Activated CD4-positive, alpha-beta T cell treated with anti-CD3 and anti-CD28 coated beads, Interleukin-10, Interleukin-2, amounts not matched to agents 100 ng/mL and 50 ng/mL, durations not matched to agents 16 hours and 8 hours (primary cell): ENCODE measurements at places on chromosomes 3 and 15.

DNA sequence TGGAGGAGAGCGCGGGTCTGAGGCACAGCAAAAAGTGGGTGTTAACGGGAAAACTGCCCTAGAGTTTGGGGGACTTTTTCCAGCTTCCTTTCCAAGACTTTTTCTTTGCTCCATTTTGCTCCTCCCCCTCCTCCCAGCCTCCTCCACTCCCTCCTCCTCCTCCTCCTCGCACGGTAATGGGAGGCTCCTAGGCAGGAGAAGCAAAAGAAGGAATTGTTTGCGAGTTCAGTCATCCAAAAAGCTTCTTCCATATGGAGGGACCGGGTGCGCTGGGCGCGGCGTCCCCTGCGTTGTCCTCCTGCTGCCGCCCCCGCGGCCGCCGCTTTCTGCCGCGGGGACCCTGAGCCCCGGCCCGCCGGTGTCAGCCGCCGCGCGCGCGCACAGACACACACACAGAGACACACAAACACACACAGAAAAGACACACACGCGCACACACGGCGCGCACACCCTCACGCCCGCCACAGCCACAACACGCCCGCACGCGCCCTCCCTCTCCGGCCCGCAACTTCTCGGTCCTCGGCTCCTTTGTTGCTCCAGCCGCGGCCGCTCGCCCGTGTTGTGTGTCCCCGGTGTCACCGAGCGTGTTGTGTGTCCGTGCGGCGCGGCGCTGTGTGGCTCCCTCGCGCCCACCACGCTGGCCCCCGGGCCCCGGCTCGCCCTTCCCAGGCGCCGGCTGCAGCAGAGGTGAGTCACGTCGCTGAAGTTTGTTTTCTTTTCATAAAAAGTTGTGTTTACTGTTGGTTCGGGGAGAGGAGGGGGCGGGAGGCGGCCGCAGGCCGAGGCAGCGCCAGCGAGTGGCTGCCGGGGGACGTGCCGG lies at the start of gene BOC:
BOC (plus strand) TSS at position 228 of the 820 bp plus-strand sequence. CDS start 38,246 bp downstream, outside the sequence.
- DNase-seq = no peak

GRCh38 chr3:13487403-13487802 lies 7.3 kb downstream of the HDAC11 start:
- DNase-seq = no peak

DNA sequence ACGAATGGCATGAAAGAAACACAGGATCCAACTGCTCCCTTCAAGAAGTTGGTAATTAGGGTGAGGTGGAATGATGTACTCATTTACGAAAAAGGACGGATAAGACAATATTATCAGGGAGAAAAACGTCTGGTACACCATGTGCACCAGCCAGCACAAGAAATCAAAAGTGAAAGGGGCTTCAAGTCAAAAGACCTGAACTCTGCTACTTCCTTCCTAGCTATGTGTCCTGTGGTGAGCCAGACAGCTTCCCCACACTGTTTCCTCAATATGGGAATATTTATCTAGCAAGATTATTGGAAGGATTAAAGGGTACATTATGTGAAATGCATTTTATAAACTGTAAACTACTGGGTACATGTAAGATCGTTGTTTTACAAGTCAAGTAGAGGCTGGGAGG lies 33.9 kb downstream of the RAB27A start:
- no peak for DNase-seq

DNA sequence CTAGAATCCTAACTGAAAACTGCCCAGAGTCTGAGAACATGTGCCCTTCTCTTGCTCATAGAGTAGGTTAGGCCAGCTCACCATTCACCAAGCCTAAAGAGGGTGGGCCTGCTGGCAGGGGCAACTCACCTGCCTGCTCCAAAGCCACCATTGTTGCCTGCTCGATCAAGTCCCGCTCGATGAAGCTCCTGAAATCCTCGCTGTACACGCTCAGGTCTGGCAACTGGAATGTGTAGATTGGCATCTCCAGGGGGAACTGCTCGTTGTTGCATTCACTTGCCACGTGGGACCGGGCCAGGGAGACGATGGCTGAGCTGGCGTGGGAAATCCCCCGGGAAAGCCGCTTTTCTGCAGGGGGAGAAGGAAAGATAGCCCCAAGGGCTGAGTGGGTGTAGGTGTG lies 232.2 kb downstream of the KLF13 start:
- DNase-seq = no peak

DNA sequence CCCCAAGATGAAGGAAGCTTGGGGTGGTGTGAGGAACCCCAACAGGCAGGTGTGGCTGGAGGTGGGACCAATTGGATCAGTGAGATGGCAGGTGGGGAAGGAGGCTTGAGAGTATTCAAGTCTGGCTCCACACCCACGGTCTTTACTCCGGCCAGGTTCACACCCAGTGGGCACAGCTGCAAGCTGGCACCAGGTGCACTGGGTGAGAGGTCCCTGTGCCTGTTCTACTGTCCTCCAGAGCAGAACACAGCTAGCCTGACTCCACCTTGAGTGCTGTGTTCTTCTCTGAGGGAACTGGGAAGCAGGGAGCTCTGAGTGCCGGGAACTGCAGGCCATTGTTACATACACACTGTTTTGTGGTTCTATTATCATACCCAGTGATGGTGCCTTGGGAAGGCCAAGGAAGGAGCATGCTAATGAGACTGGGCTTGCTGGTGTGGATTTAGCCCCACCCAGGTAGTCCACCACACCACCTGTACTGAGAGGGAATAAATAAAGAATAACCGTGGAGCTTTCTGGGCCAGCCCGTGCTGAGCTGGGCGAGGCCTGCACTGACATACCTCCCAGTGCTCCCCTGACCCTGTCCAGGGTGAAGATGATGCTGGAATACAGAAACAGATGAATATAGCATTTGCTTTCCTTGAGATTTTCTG lies 93.4 kb downstream of the ABHD5 start:
- no peak for DNase-seq

- no peak for DNase-seq
These were observed 272.8 kb upstream of the RORA start for GRCh38 chr15:61501815-61502389.

GRCh38 chr3:100682854-100683760 lies 26.2 kb upstream of the TFG start:
- no peak for DNase-seq

DNA sequence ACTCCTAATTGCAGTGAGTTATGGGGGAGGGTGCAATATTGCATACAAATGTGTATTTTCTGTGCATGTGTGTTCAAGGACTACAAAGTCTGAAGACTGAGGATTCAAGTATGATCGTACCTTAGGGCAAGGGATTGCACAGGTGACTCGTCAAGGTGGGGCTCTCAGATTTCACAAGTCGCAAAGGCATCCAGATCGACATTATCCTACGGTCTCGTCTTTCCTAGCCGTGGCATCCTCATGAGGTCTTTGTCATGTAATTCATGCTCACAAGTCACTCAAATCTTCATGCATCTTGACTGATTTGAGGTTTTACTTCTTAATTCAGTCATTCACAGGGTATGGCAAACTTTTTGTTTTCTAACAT lies 191.4 kb upstream of the HES1 start:
- DNase-seq = no peak

- DNase-seq = no peak
These were observed 132.3 kb downstream of the LRRK1 start for GRCh38 chr15:101051291-101052030.

- DNase-seq = peak; percentile 68
These were observed 110.1 kb upstream of the LPP start for GRCh38 chr3:188043891-188044290.

DNA sequence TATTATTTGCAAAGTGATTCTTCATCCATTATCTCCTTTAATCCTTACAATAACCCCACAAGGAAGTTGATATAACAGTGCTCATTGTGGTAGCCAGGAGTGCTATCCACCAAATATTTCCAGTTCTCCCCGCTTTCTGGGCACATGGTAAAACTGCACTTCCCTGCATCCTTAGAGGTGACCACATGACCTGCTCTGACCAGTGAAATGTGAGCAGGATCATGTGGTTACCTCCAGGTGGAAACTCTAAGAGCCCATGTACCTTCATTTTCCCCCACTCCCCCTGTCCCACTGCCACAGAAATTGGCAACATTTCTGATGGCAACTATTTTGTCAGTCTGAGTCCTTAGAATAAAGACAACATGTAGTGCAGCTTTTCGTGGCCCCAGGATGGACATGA lies 89.7 kb downstream of the MRPL46 start:
- DNase-seq = no peak

- no peak for DNase-seq
These were observed 148.4 kb downstream of the USP13 start for GRCh38 chr3:179801263-179801662.

DNA sequence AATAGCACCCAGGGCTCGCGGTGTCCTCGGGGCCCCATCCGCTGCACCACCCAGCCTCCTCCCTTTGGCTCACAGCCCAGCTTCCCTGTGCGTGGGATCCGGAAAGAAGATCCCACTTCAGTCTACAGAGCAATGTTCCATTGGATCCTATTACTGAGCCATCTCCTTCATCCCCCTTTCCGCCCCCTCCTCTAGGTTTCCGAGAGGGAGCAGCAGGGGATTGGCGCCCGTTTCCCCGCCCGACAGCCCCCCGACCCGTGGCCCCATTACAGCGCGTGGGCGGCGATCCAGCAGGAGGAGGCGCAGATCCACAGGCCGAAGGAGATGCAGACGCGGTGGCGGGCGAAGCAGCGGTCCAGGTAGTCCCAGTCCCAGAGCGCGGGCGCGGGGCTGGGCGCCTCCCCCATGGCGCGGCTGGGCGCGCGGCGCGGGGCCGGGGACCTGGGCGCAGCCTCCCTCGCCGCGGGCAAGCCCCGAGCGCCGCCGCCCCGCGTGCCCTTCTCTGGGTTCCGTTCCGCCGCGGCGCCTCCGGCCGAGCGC lies 340 bp downstream of the TMEM44 start:
- no peak for DNase-seq

DNA sequence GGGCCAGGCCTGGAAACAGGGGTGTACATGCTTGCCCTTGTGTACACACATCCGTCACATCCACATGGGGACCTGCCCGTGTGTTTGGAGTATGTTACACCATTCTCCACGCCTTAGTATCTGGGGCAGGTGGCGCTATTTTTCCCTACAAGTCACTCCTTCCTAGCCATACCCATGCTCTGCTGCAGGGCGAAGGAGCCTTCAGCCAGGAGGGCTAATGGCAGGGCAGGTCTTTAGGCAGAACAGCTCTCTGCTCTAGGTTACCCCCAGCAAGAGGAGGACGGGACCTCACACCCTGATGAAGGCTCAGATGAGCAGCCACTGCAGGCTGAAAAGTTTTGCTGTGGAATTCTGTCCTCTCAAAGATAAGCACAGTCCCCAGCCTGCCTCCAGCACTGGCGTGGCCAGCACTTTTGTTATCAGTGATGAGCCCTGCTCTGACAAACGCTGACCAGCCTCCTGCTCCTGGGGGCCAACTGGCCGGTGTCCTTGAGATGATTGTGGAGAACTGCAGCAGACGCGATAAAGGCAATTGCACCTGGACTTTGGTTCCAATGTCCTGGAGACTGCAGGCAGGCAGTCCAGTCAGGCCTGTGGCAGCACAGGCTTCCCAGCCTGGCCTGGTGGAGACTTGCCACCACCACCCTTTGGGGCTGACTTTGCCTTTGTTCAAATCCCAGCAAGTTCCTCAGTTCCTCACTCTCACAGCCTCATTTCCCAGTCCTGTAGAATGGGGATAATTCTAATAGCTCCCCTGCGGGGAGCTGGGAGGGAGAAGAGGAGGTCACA lies 19.8 kb upstream of the PIGZ start:
- no peak for DNase-seq

- no peak for DNase-seq
These were observed 88.9 kb upstream of the OSBPL11 start for GRCh38 chr3:125684199-125684598.

- no peak for DNase-seq
These were observed 84.6 kb downstream of the CD47 start for GRCh38 chr3:108006077-108006771.

- no peak for DNase-seq
These were observed 350.8 kb downstream of the PTPRG start for GRCh38 chr3:61912158-61912557.

DNA sequence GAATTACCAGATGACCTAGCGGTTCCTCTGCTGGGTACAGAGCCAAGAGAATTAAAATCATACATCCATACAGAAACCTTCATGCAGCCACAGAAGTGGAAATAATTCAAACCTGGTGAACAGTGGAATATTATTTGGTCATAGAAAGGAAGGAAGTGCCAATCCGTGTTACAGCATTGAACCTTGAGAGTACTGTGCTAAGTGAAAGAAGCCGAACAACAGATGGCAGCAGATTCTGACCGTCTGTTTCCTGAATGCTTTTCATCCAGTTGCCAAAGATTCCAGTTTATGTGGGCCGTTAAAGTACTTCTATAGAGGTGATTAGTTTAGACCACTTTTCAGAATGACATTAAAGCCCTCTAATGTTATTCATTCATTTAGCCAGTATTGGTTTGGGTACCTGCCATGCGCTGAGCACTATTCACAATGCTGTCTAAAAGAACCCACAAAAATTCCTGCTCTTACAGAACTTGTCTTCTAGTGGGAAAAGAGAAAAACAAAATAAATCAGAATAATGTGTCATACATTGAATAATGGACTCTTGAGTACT lies 45.8 kb upstream of the SENP5 start:
- DNase-seq = no peak

DNA sequence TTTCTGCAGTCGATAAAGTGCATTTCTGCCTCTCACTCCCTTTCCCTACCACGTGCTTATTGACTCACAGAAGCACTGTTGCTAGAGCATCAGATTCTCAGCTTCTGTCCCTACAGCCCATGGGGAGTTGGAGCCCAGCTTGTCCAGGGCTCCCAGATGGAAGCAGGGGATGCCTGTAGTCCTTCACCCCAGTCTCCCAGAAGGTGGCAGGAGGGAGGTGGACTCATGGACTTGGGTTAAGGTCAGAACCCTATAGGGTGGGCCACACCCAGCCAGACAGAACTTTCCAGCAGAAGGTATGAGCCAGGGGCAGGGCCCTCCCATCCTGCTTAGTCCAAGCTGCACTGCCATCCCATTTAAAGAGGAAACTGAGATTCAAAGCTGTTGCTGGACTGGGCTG lies 33.1 kb upstream of the SEMA3F start:
- no peak for DNase-seq

GRCh38 chr3:171566803-171567422 lies 106.7 kb upstream of the TNIK start:
- peak; percentile 59 for DNase-seq

DNA sequence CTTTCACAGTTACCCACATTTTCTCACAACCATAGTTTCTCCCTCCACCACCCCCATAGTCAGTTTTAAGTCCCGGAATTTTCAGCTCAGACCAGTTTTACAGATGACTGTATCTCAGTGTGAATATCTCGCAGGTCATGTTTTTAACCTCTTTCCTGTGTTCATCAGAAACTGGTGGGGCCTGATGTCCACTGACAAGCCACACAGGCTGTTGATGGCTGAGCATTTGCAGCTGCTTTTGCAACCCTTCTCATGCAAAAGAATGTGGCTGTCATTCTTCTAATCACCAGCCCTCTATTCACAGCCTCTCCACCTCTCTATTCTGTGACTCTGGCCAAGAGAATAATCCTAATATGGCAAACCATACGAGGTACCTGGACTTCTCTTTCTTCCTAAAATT lies 8.5 kb downstream of the GYG1 start:
- no peak for DNase-seq

- no peak for DNase-seq
These were observed 716.5 kb upstream of the CFAP20DC start for GRCh38 chr3:59766200-59766872.

GRCh38 chr15:84023636-84024035 lies 211.9 kb upstream of the GOLGA6L4 start:
- peak; percentile 45 for DNase-seq
